ENCODE measurements at places on chromosomes 7 and 10.

GRCh38 chr7:157550300-157551275 is 213.8 kb downstream of the DNAJB6 start:
- no peak for DNase-seq

GRCh38 chr7:33310546-33310945 is 181.2 kb downstream of the BBS9 start:
- DNase-seq: no peak

GRCh38 chr7:20374399-20374798 is 43.7 kb downstream of the ITGB8 start:
- DNase-seq: no peak

GRCh38 chr7:139771001-139771956 is 6.5 kb downstream of the HIPK2 start:
- no peak for DNase-seq

GRCh38 chr10:114911801-114912469 is 26.1 kb upstream of the TRUB1 start:
- no peak for DNase-seq

- DNase-seq: no peak
These were observed 65.2 kb upstream of the FAM133B start for GRCh38 chr7:92655346-92655884.

All from transverse colon (tissue), 4 donors.